Left kidney (tissue), 8 donors: ENCODE measurements at places on chromosomes 12 and 14.

DNA sequence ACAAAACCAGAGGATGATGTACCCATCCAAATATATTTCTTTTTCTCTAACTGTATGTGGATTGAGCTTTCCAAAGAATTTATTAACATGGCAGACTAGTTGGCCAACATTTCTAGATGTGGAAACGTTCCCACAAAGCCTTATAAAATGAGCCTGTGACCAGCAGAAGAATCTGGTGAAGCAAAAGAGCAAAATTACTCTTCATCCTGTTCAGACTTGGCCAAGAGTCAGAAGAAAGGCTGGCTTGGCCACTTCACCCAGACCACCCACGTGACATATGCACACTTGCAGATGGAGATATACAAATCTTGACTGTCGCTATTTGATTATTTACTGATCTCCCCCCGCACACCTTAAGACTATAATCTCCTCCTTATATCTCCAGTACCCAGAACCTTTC is 96.7 kb downstream of the NUAK1 start:
- no peak for DNase-seq

DNA sequence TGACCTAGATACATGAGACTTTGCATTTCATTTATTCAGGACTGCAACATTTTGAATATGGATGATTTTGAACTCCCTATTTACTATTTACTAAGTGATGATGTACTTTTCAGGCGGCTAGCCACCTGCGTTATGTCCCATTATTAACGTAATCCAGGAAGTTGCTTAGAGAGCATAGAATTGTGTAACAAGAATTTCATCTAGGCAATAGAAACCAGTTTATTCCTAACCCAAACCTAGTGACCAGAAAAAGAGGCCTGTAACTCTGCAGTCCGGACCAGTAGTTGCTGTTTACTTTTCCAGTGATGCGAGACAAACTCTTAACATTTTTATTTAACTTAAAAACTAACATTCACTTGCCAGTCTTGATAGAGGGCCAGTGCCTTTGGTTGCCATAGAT is 12.3 kb downstream of the NUDT4 start:
- no peak for DNase-seq

GRCh38 chr12:80821513-80822000 is 104.8 kb downstream of the MYF5 start:
- no peak for DNase-seq

DNA sequence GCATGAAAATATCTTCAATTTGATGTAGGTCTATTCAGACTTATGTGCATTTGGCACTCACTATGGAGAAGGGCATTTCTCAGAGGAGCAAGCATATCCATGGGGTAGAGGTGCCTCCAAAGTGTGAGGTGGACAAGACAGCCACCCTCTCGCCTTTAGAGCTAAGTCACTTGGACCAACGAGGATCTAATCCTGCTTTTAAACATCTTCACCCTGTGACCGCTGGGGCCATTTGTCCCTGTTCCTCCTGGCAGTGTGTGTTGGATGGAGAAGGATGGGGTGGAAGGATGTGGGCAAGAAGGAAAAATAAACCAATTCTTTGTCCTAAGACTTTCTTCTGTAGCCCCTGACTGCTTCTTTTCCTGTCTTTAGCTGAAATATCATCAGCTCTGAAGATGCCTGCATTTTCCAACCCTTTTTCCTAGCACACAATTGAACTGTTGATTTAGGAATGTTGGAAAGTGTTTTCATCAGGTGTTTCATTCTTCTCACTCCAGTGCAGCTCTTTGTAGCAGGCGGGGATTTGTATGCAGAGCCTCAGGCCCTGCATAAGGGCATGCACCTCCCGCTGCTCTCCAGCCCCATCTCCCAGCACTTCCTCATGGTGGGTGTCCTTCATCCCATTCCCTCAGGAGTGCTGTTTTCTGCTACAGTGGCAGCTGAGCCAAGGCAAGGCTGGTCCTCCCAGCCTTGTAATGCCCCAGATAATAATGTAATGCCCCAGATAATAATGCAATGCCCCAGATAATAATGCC is 5.3 kb downstream of the FGF6 start:
- DNase-seq = no peak
